ENCODE measurements at places on chromosomes 11 and 22.
A peak's percentile ranks its signal among the peaks of the same experiment; 100 is the strongest.

DNA sequence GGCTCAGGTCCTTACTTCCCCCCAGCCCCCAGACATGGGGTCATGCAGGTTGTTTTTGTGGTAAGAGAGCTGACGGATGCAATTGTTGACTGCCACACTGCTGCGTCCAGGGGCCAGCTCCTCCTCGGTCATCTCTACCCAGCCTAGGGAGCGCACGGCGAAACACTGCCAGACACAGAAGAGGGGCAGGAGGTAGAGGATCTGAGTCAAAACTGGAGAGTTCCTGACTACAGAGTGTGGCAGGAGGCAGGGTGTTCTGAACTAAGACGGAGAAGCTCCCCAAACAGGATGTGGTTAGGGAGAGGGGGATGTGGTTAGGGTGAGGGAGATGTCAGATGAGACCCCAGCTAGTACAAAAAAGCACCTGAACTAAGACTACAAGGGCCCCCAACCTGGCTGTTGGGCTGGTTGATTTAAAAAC, 12.3 kb downstream of the SMPD1 start:
- peak; percentile 67 for DNase-seq

- peak; percentile 14 for DNase-seq
Measured at GRCh38 chr22:49295851-49296560, 531.7 kb downstream of the BRD1 start.

DNA sequence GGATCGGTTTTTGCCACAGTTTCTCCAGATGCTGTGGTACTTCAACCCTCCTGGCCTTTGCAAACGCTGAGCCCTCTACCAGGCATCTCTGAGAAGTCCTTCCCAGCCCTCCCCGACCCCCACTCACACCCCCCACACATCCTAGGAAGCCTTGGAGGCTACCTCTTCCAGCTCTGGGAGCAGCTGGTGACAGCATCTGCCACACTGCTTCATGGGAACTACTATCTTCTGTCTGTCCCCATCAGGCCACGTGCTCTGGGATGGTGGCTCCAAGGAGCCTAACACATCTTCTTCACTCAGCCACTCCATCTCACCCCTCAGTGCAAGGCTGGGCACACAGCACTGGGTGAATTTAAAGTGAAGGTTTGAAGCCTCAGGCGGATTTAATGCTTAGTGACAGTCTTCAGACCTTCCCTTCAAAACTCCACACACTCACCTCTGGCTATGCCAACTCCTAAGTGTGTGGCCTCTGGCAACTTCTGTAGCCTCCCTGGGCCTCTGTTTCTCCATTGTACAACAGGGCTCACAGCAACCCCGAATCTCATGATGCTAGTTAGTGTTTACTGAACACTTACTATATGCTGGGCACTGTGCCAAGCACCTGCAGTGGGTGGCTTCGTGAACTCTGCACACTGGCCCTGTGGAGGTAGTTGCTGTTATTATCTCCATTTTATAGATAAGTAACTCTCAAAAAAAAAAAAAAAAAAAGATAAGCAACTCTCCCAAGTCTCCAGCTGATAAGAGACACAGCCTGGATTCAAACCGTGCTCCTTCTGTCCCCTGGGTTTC, 7.3 kb upstream of the TP53I11 start:
- no peak for DNase-seq

DNA sequence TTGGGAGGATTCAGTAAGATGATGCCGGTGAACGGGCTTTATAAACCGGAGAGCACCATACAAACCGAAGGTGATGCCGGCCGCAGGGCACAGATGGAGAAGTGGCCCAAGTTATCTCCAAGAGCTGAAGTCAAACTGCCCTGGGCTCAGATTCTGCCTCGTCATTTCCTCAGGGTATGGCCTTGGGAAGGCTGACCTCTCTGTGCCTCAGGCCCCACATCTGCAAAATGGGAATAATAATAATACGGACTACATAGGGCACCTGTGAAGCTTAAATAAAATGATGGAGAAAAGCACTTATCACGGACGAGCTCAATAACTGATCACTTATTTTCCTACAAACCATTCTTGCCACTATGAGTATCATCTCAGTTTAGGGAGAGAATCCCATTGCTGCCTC, 29.9 kb downstream of the DSCAML1 start:
- DNase-seq: no peak

GRCh38 chr11:27253224-27253623, 109.8 kb downstream of the CCDC34 start:
- no peak for DNase-seq

GRCh38 chr11:28461846-28462245, 353.7 kb downstream of the METTL15 start:
- no peak for DNase-seq

GRCh38 chr22:46502440-46503175, 34.8 kb downstream of the CELSR1 start:
- DNase-seq: no peak

DNA sequence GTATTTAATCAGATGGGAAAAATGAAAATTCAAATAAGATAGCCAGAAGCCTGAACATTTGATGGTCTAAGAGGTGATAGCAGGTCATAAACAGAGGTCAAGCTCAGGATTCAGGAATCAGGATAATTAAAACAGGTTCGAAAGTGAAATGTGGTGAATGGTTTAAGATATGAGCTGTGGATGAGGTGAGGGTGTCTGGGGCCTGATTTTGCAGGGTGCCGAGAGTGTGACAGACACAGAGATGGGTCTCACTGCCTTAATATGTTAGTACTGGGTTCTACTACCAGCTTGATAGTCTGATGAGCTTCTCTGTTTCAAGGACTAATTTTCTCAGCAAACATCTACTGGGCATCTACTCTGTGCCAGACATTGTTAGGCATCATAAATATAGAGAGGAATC, 19.9 kb upstream of the EMSY start:
- no peak for DNase-seq

- no peak for DNase-seq
Measured at GRCh38 chr11:125585487-125585886, 7.2 kb upstream of the STT3A start.

GRCh38 chr22:46857142-46857884, 94.9 kb downstream of the TBC1D22A start:
- no peak for DNase-seq

DNA sequence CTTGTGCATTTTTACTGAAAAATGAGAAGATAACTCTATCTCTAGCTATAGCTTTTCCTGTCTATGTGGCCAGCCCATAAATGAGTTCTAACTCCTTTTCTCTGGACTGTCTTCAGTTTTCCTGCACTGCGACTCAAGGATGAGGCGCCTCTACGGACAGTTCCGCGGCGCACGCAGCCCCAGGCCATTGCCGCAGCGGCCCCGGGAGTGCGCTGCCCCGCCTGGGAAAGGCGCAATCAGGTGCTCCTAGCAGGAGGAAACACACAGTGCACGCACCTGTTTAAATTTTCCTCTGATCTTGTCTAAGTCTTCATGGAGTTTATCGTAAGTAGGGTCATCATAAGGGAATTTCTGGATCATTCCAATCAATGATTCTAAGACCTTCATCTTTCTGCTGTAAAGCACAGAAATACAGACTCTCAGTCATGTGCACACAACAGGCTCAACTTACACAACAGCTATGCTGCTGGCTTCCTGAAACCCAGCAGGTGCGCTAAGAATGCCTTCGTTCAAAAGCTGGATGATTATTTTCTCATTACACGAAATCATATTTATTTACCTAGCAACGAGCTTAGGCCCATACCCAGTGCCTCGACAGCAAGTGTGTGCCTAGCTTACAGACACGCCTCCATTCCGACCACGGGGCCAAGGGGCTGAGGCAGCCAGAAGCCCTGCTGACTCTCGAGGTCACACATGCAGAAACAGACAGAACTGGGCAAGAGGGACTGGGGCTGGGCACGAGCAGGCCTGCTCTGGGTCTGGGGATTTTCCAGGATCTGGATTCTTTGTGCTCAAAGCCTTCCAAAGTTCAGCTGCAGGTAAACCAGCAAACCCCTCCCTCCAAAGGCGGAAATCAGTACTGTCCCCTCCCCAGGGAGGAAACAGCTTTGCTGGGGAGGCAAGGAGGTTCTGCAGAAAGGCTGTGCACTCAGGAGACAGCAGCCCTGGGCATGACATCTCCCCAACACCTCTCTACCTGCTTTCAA, 7.2 kb downstream of the LTO1 start:
- DNase-seq: no peak

DNA sequence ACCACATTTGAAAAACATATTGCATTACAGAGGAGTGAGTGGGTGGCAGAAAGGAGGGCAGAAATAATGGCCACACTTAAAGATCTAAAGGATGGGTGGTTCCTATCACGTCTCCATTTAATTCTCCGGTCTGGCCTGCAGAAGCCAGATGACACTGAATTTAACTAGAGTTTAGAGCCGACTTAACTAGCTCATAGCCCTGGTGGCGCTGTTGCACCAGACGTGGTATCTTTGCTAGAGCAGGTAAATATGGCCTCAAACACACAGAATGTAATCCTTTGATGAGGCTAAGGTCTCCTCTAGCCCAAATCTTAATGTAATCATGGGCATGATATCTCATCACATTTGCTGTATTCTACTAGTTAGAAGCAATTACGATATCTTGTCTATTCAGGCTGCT, 51.5 kb upstream of the GAL start:
- peak; percentile 10 for DNase-seq

GRCh38 chr11:26150031-26150430, 181.9 kb upstream of the ANO3 start:
- no peak for DNase-seq

- no peak for DNase-seq
Measured at GRCh38 chr22:49996119-49996517, 16.4 kb downstream of the IL17REL start.

DNA sequence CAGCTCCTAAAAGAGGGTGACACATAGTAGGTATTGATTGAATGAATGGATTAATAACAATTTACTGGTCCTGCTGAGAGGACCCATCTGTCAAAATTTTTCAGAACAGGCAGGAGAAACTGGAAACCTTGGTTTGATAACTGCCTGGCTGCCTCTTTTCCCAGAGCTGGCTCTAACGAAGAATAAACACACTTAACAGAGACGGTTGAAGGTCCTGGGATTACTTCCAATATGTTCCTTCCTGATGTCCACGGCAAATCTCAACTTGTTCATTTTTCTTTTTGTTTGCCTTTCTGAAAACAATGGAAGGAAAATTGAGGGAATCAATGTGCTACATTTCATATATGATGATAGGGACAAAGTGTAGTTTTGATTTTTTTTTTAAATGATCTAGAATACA, 76.5 kb upstream of the SYT13 start:
- no peak for DNase-seq

- no peak for DNase-seq
Measured at GRCh38 chr22:23033116-23033905, 37.0 kb upstream of the GNAZ start.

GRCh38 chr11:17403980-17404759, 15.7 kb upstream of the KCNJ11 start:
- no peak for DNase-seq

DNA sequence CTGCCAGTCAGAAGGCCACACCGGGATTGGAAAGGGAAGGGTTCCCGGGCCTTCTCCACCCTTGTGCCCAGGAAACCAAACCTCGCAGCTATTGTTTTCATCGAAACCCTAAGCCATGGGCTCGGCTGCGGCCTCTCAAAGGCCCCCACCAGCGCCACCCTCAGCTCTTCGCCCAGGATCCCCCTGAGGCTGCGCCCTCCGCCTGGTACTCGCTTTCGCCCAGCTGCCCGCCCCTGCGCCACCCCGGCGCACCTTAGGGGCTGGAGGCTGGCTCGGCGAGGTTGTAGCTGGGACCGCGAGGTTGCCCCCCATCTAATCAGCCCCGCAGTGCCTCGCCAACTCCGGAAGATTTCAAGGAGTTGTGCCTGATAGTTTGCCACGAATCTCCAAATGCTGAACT, 49.0 kb downstream of the FZD4 start:
- no peak for DNase-seq

DNA sequence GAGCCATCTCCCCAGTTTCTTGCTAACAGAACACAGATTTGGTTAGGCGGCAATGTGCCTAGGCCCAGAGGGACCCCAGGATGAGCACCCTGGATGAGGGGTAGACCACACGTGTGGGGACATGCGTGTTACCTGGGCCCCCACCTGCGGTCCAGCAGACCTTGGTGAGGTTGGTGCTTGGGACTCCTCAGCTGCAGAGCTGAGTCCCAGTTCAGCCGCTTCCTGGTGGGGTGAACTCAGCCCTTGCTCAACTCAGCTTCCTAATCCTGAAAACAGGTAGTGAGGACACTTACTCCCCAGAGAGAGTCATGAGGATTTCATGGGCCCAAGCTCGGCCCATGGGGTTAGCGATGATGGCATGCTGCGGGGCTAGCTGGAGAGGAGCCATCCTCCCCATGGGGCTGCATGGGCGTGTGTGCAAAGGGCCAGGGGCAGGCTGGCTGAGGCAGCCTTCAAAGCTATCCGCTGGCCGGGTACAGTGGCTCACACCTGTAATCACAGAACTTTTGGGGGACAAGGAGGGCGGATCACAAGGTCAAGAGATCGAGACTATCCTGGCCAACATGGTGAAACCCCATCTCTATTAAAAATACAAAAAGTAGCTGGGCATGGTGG, 46.9 kb upstream of the SHISAL1 start:
- no peak for DNase-seq

- DNase-seq: no peak
Measured at GRCh38 chr11:68107689-68108088, 13.5 kb downstream of the CHKA start.

DNA sequence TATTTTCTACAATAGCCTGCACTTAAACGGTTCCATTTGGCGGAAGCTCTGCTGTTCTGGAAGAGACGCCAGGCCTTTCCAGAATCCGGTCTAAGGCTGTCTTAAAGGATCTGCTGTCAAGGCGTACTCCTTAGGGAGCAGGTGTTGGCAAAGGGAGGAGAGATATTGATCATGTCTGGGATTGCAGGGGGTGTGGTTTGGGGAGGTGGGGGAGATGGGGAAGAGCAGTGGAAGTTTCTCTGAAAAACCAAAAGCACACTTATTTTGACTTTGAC, 22.5 kb upstream of the WNT11 start:
- DNase-seq: no peak

- DNase-seq: no peak
Measured at GRCh38 chr11:119774172-119774763, 45.3 kb upstream of the NECTIN1 start.

Data from naive thymus-derived CD8-positive, alpha-beta T cell (primary cell).